Esophagus muscularis mucosa (tissue), 4 donors: ENCODE measurements at places on chromosomes 2 and 18. TPM values are rescaled to one million over a fixed set of nuclear protein-coding genes. Genes with fewer than 3 reads are reported as not detected.

GRCh38 chr2:233060501-233060979 is 398 bp downstream of the INPP5D start:
- DNase-seq: no peak
- H3K27me3 ChIP-seq: no peaks in the 10 kb centered on the region
- H3K27ac ChIP-seq: peak overlapping the region; percentile 74
- no peaks in the 10 kb centered on the region for H3K36me3 ChIP-seq
- H3K4me3 ChIP-seq: peak overlapping the region; percentile 50

GRCh38 chr18:77178559-77178958 is 46.0 kb upstream of the MBP start:
- no peak overlapping the region for H3K27ac ChIP-seq
- no peak for DNase-seq
- H3K4me3 ChIP-seq: no peak overlapping the region
- no peaks in the 10 kb centered on the region for H3K27me3 ChIP-seq
- H3K36me3 ChIP-seq: no peaks in the 10 kb centered on the region
- H3K4me1 ChIP-seq: no peaks in the 10 kb centered on the region

DNA sequence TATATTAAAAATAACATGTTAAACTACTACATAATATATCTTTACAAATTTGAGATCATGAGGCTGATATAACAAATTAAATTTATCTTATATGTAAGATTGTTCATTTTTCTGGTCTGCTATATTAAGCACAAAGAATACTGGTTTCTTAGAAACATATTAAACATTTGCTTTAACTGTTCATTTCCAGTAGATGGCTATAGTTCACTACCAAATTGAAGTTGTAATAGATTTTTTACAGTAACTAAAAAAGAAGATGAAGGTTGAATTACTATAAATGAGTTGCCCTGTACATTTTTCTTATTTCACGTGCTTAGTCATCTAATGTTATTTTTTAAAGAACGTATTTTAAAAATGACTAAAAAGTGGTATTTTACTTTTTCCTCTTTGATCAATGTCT is 57.0 kb downstream of the ZNF407 start:
- H3K36me3 ChIP-seq: no peaks in the 10 kb centered on the region
- H3K27me3 ChIP-seq: no peaks in the 10 kb centered on the region
- no peak overlapping the region for H3K4me3 ChIP-seq
- H3K4me1 ChIP-seq: no peaks in the 10 kb centered on the region
- H3K27ac ChIP-seq: no peak overlapping the region

DNA sequence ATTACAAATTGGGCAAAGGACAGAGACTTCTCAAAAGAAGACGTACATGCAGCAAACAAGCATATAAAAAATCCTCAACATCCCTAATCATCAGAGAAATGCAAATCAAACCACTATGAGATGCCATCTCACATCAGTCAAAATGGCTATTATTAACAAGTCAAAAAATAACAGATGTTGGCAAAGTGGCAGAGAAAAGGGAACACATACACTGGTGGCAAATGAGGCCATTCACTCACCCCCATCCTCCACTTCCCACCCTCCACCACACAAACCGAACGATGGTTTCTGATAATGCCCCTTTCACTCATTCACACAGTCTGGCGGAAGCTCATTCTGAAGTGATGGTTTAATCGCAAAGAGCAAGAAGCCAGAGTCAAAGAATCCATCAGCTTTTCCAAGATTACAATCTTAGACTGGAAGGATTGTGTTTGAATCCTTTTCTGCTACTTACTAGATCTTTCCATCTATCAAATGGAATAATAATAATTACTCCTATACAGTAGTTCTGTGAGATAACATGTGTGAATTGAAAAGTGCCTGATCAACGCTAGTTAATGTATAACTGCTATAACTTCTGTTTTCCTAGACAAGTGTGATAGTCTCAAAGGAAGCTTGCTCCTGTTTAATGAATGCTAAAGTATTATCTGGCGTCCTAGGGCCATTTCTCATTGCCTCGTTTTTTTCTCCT is 16.9 kb upstream of the CD28 start:
- H3K4me1 ChIP-seq: peaks cover 44% of the 10 kb centered on the region
- no peak for DNase-seq
- H3K27me3 ChIP-seq: no peaks in the 10 kb centered on the region
- no peak overlapping the region for H3K27ac ChIP-seq
- no peak overlapping the region for H3K4me3 ChIP-seq

GRCh38 chr2:192888109-192888508 is 693.4 kb upstream of the TMEFF2 start:
- no peaks in the 10 kb centered on the region for H3K36me3 ChIP-seq
- no peaks in the 10 kb centered on the region for H3K4me1 ChIP-seq
- no peaks in the 10 kb centered on the region for H3K27me3 ChIP-seq
- H3K27ac ChIP-seq: no peak overlapping the region

DNA sequence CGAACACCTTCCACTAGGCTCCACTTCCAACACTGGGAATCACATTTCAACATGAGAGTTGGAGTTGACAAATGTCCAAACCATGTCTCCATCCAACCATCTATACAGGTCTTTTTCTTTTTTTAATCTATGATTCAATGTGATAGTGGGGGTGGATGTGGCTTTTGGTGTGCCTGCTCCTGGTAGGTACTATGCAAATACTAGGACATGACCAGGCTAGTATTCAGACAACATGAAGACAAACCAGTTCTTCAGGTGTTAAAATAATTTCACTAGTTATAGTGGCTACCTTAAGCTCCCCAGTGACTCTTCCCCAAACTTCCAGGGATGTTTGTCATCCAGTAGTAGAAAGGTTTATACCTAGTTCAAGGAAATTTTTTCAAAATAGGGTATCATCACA is 387.5 kb downstream of the CDH2 start:
- H3K4me3 ChIP-seq: no peak overlapping the region
- no peak for DNase-seq
- H3K4me1 ChIP-seq: no peaks in the 10 kb centered on the region
- no peak overlapping the region for H3K27ac ChIP-seq

DNA sequence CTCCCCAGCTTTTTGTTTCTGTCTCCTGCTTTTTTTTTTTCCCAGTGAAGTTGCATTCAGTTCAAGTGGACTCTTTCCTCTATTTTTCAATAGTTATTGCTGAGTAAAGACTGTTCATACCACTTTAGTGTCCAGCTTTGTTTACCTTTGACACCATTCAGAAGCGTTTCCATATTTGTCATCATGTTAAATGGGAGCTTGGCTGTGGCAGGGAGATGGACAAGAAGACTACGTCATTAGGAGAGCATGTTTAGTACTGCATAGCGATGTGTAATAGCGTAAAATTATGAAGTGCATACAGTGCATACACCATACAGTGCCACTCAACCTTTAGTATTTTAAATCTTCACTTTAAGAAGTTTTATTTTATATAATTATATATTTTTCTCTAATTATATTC is 655.9 kb downstream of the DCC start:
- no peak for DNase-seq
- no peak overlapping the region for H3K27ac ChIP-seq
- no peak overlapping the region for H3K4me3 ChIP-seq
- H3K27me3 ChIP-seq: no peaks in the 10 kb centered on the region
- H3K36me3 ChIP-seq: no peaks in the 10 kb centered on the region

GRCh38 chr2:2721296-2721835 is 390.3 kb upstream of the MYT1L start:
- H3K27me3 ChIP-seq: peaks cover 8% of the 10 kb centered on the region
- H3K4me1 ChIP-seq: no peaks in the 10 kb centered on the region
- H3K36me3 ChIP-seq: no peaks in the 10 kb centered on the region
- H3K27ac ChIP-seq: no peak overlapping the region
- H3K4me3 ChIP-seq: no peak overlapping the region

DNA sequence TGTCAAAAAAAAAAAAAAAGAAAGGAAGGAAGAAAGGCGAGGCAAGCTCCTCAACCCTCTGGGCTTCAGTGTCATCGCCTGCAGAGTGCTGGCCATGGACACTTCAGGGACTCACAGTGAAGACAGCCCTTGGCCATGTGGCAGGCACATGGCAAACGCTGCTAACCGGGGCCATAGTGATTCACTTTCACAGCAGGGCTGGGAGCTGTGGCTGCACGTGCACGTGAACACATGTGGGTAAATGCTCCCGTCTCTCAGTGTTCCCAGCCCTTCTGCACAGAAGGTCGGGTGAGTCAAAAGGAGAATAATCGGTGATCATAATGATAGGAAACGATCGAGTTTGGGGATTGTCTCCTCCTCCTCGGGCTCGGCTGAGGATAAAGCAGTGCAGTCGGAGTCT is 46.1 kb upstream of the UBE2F start:
- no peak overlapping the region for H3K27ac ChIP-seq
- peaks cover 24% of the 10 kb centered on the region for H3K4me1 ChIP-seq
- no peak for DNase-seq
- no peaks in the 10 kb centered on the region for H3K36me3 ChIP-seq
- H3K4me3 ChIP-seq: no peak overlapping the region

GRCh38 chr2:99278793-99279291 is 22.2 kb downstream of the LYG1 start:
- DNase-seq: no peak
- peaks cover 11% of the 10 kb centered on the region for H3K36me3 ChIP-seq
- no peak overlapping the region for H3K4me3 ChIP-seq
- no peaks in the 10 kb centered on the region for H3K4me1 ChIP-seq
- no peaks in the 10 kb centered on the region for H3K27me3 ChIP-seq
- no peak overlapping the region for H3K27ac ChIP-seq

DNA sequence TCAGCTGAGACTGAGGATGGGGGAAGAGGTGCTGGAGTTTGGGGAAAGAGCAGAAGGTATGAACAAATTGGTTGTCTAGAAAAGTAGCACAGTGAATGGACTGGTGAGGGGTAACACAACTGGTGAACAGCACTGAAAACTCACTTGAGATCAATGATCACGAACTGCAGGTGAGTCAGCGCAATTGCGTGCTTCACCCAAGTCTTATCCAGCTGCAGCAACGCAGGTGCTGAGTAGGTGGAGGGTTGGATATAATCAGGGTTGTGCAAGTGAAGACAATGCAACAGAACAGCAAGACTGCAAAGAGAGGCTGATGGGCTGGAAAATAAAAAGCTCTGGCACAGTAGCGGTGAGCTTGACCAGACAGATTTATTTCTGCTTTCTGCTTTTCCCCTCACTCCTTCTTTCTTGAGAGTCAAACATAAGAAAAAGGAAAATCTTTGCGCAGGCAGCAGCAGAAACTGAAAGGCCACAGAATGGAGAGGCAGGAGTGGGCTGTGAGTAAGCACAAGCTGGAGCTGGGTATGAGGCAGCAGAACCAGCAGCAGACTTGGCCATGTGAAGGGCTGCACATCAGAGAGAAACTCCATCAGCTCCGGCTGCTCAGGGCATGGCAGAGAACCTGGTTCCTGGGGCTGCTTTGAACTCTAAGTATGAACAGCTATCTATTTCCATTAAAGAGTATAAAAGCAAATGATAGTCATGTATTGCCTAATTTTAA is 99.4 kb upstream of the ARL5A start:
- no peak for DNase-seq
- no peaks in the 10 kb centered on the region for H3K36me3 ChIP-seq
- no peaks in the 10 kb centered on the region for H3K27me3 ChIP-seq

GRCh38 chr2:170258382-170258781 is 80.4 kb downstream of the MYO3B start:
- no peak overlapping the region for H3K4me3 ChIP-seq
- no peaks in the 10 kb centered on the region for H3K4me1 ChIP-seq
- no peaks in the 10 kb centered on the region for H3K36me3 ChIP-seq
- no peaks in the 10 kb centered on the region for H3K27me3 ChIP-seq
- no peak overlapping the region for H3K27ac ChIP-seq

DNA sequence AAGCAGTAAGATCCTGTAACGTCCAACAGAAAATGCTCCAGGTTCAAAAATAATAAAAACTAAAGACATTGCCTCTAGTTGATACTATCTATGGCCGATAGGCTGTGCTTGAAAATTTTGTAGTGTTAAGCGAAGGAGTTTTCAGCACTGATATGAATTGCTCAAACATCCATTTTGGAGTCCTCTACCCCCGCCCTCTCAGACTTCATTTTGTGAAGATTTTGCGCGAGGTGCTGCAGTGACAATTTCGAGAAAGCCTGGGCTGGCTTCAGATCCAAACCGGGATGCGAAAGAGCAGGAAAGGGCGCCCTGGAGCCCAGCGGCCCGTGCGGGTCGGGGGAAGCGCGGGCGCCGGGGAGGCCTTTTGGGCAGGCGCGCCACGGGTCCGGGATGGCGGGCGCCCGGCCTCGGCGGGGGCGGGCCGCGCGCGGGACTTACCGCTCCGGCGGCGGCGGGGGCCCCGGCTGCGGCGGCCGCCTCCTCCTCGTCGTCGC is 1.8 kb downstream of the SP3 start:
- no peak for DNase-seq
- H3K36me3 ChIP-seq: peaks cover 3% of the 10 kb centered on the region
- peak overlapping the region; percentile 100 for H3K27ac ChIP-seq
- H3K27me3 ChIP-seq: no peaks in the 10 kb centered on the region
- peaks cover 51% of the 10 kb centered on the region for H3K4me1 ChIP-seq
- H3K4me3 ChIP-seq: peak overlapping the region; percentile 99

DNA sequence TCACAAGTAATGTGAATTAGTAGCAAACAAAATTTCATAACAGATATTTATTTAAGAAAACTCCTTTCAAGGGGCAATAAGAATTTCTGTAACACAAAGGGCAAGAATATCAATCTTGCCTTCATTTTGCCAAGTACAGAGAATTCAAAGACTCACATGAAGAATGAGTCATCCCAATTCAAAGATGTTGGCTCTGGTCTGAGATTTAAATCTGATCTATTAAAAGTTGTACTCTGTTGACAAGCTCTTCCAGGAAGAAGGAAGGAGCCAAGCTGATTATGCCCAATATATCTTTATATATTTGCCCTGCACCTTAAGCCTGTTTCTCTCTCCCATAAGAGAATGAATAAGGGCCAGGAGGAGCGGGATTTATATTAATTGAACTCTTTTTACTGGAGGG is 55.9 kb upstream of the RPE start:
- DNase-seq: no peak
- no peak overlapping the region for H3K4me3 ChIP-seq
- H3K4me1 ChIP-seq: peaks cover 13% of the 10 kb centered on the region
- H3K36me3 ChIP-seq: no peaks in the 10 kb centered on the region

GRCh38 chr2:35080231-35080910 is 1275.2 kb upstream of the CRIM1 start:
- no peak for DNase-seq
- H3K27ac ChIP-seq: no peak overlapping the region
- no peaks in the 10 kb centered on the region for H3K4me1 ChIP-seq

Gene ACVR1
- 39.1 TPM for total RNA-seq

Gene KYNU
- total RNA-seq: 3.3 TPM

Gene STPG4
- total RNA-seq: not detected

Gene CFAP65
- total RNA-seq: not detected

Gene RAB31
- total RNA-seq: 145 TPM

Gene PRSS56
- not detected for total RNA-seq

Gene IDH1
- total RNA-seq: 22.6 TPM

Gene GALNT3
- total RNA-seq: 0.26 TPM

Gene UGT1A4
- total RNA-seq: not detected

Gene RESP18
- not detected for total RNA-seq

Gene PCARE
- total RNA-seq: not detected

Gene MYO5B
- 13.9 TPM for total RNA-seq

Gene NEB
- 0.42 TPM for total RNA-seq

Gene CLEC4F
- not detected for total RNA-seq

Gene POTEE
- not detected for total RNA-seq

Gene ITGB6
- 3.4 TPM for total RNA-seq

Gene ATRAID
- total RNA-seq: 143 TPM

Gene HAAO
- total RNA-seq: 3.2 TPM

Gene RGPD3
- 0.45 TPM for total RNA-seq
